ENCODE measurements at places on chromosomes 12 and 14. TPM values are rescaled to one million over a fixed set of nuclear protein-coding genes. Genes with fewer than 3 reads are reported as not detected.

DNA sequence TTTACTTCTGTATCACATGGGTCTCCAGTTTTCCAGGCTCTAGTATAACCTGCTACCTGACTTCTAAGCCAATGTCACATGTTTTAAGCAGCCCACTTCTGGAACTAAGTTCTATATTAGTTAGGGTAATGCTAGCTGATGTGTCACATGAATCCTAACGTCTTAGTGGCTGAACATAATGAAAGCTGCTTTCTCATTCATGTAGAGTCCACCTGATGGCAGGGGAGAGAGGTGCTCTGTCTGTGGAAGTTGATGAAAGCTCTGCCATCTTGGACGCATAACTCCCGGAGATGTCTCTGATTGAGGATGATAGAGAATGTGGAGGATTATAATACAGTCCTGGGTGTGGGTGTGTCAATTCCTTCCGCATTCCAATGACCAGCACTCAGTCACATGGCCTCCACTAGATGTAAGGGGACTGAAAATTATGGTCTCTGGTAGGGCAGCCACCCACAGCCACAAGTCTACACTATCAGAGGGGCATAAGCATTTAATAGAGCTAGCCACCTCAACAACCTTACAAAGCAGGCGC is 234.4 kb upstream of the CRY1 start:
- DNase-seq = no peak

DNA sequence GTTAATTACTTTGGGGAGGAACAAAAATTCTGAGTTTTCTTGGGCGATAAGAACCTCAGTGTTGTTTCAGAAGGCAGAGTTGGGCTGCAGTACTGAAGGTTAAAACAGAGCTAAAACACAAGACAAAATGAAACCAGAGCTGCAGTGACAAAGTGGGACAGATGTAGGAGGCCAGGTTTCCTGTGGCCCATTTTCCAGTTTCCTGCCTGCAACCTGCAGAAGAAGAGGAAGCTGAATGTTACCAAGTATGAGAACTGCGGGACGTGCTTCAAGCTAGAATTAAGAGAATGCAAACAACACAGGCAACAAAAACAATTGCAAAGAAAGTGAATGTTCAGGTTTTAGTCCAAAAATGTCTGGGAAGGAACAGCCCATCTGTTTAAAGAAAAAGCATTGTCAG is 17.8 kb downstream of the ELK3 start:
- DNase-seq = no peak

DNA sequence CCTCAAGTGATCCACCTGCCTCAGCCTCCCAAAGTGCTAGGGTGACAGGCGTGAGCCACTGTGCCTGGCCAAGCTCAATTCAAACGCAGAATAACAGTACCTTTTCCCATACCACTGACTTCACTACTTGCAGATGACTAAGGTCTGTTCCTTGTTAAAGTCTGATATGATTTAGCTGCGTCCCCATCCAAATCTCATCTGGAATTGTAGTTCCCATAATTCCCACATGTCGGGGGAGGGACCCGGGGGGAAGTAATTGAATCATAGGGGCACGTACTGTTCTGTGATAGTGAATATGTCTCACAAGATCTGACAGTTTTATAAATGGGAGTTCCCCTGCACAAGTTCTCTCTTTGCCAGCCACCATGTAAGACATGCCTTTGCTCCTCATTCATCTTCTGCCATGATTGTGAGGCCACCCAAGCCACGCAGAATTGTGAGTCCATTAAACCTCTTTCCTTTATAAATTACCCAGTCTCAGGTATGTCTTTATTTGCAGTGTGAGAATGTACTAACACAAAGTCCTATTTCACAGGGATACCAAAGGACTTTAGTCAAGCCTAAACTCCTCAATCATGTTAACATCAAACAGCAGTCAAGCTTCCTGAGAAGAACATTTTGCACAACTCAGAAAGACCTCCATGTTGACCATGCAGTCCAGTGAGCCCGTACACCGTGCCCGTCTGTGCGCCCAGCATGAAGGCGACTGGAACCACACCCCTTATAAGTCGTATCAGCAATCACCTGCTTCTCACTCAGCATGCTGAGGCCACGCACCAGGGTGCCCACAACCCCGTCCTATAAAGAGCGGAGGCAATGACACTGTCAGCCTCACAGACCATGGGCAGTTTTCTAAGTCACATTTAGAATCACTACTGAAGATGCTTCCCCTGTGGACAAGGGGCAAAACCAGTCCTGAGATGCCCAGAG is 36.9 kb downstream of the FOXN3 start:
- no peak for DNase-seq

GRCh38 chr14:31371646-31372045 is 48.7 kb downstream of the HEATR5A start:
- DNase-seq = no peak

GRCh38 chr14:89435492-89435891 is 18.5 kb upstream of the FOXN3 start:
- DNase-seq = no peak

CD163L1 gene
- total RNA-seq = 24.8 TPM

ASCL1 gene
- total RNA-seq = not detected

TEX52 gene
- 11.3 TPM for total RNA-seq

POTEM gene
- not detected for total RNA-seq

All from umbilical cord (tissue), 2 donors.